ENCODE measurements at places on chromosomes 1 and 21.
A peak's percentile ranks its signal among the peaks of the same experiment; 100 is the strongest.

- DNase-seq: no peak
Measured at GRCh38 chr1:30147188-30147587, 576.2 kb downstream of the MATN1 start.

GRCh38 chr1:94607398-94607797 lies 65.8 kb upstream of the F3 start:
- no peak for DNase-seq

GRCh38 chr1:221458447-221459156 lies 283.3 kb downstream of the DUSP10 start:
- DNase-seq: peak; percentile 86

- DNase-seq: no peak
Measured at GRCh38 chr21:41506005-41506594, 1.9 kb downstream of the TMPRSS2 start.

- no peak for DNase-seq
Measured at GRCh38 chr21:16309250-16309971, 579.6 kb downstream of the USP25 start.

Measured in fibroblast of skin of right quadriceps (primary cell).